Activated T-helper 1 cell treated with Interleukin-2 at 50 U/mL for 16 hours (primary cell): ENCODE measurements at places on chromosomes 2 and 18.

DNA sequence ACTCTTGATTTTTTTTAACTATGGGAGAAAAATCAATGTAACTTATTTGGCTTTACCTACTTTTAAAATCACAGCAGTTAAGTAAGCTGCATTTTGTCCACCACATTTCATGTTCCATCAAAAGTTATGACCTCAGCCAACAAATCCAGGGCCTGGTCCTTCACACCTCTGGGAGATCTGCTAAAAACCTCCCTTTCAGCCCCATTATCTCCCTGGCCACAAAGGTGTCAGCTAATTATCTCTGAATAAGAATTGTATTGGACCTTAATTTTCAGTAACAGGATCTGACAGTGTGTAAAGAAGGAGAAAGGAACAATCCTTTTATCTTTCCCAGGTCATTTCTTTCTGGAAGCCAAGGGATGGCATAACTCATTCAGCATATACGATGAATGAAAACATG lies 359.3 kb downstream of the TMEM182 start:
- DNase-seq, result no peak

- DNase-seq, result no peak
Measured at GRCh38 chr2:240424341-240425235, 10.9 kb upstream of the GPC1 start.

GRCh38 chr2:16654833-16655444 lies 10.7 kb downstream of the CYRIA start:
- DNase-seq, result no peak

GRCh38 chr18:74972354-74972753 lies 236.6 kb downstream of the PTGR3 start:
- DNase-seq, result no peak
